Left cardiac atrium (tissue), 4 donors: ENCODE measurements at places on chromosomes 5 and 9. TPM values are rescaled to one million over a fixed set of nuclear protein-coding genes. Genes with fewer than 3 reads are reported as not detected.

Gene PCDHGC3
- total RNA-seq: 33.7 TPM

Gene FAM81B
- 16.4 TPM for total RNA-seq

Gene NELFB
- total RNA-seq: 35.1 TPM

Gene TRIM7
- total RNA-seq: 5.9 TPM

Gene OCLN
- 1.7 TPM for total RNA-seq

Gene SLC36A2
- total RNA-seq: not detected

Gene CCNO
- 0.16 TPM for total RNA-seq

Gene CDC20B
- not detected for total RNA-seq

Gene SLCO4C1
- 0.24 TPM for total RNA-seq

Gene ZDHHC21
- total RNA-seq: 8.9 TPM

Gene TMEM141
- 85.7 TPM for total RNA-seq

Gene RAB3C
- 1.9 TPM for total RNA-seq

Gene FGF1
- total RNA-seq: 39.9 TPM

Gene MSMP
- not detected for total RNA-seq

Gene TNFAIP8
- total RNA-seq: 8.6 TPM

Gene TRIP13
- 0.88 TPM for total RNA-seq

Gene CKMT2
- 742 TPM for total RNA-seq

Gene TRAF1
- 3.3 TPM for total RNA-seq
